ENCODE measurements at places on chromosomes 12 and 14. TPM values are rescaled to one million over a fixed set of nuclear protein-coding genes. Genes with fewer than 3 reads are reported as not detected.

Gene CLEC4C
- not detected for total RNA-seq

DNA sequence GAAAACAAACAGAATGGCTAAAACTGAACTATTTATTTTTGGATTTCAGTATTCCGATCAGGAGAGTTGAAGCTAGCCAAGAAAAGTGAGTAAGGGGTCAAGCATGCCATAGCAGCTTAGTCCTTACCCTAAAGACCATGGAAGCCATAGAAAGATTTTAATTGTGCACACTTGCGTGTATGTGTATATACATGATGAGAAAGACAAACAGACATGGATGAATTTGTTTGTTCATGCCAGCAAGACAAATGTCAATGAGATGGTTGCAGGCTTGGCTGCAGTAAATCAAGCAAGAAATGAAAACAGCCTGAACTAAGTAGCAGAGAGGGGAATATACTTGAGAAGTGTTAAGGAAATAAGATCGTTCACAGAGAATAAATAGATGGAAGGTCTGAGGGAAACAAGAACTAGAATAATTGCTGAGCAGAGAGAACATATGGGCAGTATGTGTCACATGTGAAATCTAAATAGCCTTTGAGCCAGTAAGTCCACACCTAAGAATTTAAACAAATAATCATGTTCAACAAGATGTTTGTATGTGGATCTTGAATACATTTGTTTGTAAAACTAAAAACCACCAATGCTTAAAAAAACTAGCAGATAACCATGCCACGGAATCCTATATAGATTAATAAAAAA is 14.8 kb downstream of the SNW1 start:
- no peak for DNase-seq

- DNase-seq = no peak
Observed at GRCh38 chr12:72273499-72273837, 1.3 kb downstream of the TRHDE start.

DNA sequence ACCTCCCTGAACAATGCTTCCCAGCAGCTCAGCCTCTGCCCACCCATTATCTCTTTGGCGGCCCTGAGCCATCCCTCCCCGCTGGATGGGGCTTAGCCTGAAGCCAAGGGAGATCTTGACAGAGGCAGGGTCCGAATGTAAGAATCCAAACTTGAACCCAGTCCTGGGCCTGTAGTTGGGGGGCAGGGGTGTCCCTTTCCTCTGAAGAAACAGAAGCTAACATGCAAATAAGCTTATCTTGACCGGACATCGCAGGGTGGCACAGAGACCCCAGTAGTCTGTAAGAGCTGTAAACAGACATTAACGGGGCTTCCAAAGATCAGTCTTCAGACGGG is 6.0 kb downstream of the DLK1 start:
- DNase-seq = no peak

DNA sequence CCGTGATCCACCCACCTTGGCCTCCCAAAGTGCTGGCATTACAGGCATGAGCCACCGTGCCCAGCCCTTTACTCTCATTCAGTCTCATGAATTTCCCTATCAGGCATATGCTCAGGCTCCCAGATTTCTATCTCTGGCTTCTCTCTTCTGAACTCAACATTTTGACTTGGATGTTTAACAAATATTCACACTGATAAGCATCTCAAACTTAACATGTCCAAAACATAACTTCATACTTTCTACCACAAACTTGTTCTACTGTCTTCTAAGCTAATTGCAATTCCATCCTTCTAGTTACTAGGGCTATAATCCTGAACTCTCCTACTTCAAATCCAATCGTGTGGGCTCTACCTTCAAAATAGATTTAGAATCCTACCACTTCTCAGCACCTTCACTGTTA is 73.9 kb upstream of the PAWR start:
- no peak for DNase-seq

Data from urinary bladder (tissue), 4 donors.